ENCODE measurements at places on chromosomes 12 and 14. TPM values are rescaled to one million over a fixed set of nuclear protein-coding genes. Genes with fewer than 3 reads are reported as not detected.

PMEL gene
- 1.8 TPM for polyA plus RNA-seq

DNA sequence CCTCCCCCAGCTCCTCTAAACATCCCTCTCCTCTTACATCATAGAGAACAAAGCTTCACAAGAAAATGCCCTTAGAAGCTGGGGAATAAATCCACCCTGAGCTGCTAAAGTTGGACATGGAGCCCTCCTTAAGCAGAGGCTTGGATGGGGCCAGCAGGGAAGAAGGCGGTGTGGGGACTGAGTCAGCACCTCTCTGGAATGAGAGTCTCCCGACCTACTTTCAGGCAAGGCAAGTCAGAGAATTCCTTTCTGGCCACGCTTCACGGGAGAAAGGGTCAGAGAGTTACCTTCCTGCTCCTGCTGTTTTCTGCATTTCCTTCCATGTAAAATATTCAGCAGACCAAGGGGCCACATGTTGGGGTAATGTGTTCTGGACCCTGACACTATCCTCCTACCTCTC is 113.3 kb upstream of the PRB2 start:
- DNase-seq: no peak

- DNase-seq: peak; percentile 15
Observed at GRCh38 chr14:21734457-21735074, 60.9 kb upstream of the OR4E1 start.

DNA sequence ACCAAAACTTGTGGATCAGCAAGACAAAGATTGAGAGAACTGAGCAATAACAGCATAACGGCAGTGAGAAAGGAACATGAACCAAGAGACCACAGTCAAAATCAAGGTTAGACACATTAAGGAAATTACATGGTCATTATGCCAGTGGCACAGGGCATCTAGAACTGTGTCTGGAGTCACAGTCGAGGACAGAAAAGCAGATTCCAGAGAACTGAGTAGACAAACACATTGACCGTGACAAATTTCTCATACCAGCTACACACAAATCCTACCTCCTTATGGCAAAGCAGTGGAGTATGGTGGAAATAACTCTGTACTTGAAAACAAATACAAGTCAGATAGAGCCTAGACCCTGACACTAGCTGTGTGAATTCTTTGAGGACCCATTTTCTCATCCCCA is 367.3 kb downstream of the DUSP6 start:
- DNase-seq: no peak

DNA sequence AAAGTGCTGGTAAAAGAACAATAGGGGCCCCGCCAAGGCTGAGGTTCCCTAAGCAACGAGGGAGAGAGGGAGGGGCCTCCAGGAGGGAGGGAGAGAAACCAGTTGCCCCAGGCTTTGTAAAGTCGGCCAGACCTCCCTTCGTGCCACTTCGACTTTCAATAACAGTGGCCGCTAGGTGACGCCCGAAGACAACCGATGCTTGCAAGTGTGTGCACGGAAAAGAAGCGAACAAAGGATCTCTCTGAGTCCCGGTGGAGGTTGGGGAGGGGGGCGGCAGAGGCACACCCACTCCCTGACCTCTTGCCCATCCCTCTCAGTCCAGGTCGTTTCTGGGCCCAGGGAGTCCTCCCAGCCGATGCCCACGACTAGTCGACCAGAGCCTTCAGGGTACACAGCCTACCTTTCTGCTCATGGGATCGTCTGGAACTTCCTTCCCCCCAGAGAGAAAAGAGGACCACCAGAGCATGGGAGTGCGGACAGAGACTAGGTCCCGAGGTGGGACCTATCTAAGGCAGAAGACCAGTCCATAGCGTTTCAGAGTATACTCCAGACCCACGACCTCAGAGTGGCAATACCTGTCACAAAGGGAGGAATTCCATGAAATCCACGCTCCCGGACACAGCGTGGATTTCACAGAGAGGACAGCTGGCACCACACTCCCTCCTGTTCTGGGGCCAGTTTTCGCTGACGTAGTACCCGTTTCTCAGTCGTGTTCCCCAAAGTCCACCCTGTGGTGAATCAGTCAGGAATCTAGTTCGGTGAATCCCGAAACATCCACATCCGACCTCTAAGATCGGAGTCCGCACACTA is 262.7 kb upstream of the ALG10B start:
- DNase-seq: no peak

- no peak for DNase-seq
Observed at GRCh38 chr14:105167303-105168092, 1.1 kb downstream of the JAG2 start.

GRCh38 chr12:91091916-91092715 is 19.2 kb downstream of the LUM start:
- DNase-seq: no peak

- DNase-seq: no peak
Observed at GRCh38 chr12:565161-565560, 98.1 kb downstream of the NINJ2 start.

Data from muscle of arm (tissue), 14 donors.